ENCODE measurements at places on chromosomes 16 and 17.

DNA sequence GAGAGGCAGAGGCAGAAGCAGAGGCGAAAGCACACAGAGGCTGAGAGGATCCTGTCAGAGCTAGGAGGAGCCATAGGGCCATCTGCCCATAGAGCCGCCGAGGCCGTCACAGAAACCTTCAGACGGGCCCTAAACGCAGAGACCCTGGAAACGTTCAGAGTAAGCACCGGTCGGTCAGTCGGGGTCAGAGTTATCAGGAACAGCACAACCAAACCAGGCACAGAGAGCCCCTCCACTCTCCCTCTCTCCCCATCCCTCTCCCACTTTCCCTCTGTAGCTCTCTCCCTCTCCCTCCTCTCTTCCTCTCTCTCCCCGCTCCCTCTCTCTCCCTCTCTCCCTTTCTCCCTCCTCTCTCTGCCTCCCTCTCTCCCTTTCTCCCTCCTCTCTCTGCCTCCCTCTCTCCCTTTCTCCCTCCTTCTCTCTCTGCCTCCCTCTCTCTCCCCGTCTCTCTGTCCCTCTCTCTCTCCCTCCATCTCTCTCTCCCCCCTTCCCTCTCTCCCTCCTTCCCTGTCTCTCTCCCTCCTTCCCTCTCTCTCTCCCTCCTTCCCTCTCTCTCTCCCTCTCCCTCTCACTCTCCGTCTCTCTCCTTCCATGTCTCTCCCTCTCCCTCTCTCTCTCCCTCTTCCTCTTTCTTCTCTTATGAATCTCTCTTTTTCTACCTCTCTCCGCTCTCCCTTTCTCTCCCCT lies 138.9 kb downstream of the C16orf95 start:
- no peak for DNase-seq

DNA sequence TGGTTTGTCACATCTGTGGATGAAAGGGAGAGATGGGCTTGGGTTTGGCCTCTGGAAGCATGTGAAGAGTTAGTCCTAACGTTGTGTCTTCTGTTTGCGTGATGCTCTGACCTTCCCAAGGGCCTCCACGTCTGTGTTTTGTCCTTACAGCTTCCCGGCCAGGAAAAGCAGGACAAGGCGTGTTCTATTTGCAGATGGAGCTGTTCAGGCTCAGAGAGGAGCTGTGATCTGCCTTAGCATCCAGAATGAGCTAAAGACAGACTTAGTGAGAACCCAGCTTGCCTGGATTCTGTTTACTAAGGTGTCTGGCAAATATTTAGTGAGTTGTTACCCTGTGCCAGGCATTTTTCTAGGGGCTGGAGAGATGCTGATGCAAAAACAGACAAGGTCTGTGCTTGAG lies 282.1 kb downstream of the CBLN1 start:
- no peak for DNase-seq

DNA sequence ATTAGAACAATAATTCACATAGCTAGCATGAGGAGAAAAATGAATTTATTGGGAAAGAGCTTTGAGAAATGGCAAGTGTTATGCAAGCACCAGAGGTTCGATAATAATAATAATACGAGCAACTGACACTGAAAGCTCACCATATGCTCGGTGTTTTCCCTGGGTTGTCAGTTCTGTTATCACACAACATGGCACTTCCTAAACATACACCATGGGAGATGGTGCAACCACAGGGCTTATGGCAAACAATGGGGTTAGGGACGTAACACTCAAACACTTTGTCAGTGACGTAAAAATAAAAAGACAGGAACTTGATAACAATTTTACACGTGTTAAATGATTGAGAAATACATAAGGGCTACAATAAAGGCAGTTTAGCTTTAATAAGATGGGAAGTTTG lies 23.7 kb downstream of the OR1D5 start:
- DNase-seq: no peak

DNA sequence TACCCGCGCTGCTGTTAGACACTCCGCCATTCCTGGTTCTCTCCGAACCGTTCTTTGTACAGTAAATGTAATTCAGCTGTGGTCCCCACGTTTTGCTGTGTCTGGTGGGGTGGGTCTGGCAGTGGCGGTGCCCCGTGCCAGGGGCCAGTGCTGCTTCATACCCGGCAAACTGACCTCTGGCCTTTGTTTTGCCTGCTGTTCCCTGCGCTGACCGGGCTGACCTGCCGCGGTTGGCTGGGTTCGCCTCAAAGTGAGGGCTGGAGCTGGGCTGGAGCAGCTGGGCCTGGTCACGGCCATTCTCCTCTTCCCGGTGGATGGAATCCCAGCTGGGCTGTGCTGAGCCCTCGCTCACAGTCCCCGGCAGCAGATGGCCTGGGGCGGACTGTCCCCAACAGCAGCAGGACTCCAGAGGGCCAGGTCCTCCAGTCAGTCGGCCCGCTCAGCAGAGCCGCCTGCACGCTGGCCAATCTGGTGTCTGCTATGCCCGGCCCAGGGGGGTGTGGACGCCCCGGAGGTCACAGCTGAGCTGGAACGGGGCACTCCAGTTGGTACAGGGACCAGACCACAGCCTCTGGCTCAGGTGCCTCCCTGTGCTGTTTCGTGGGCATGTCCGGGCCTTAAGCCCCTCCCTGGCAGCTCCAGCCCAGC lies 1.5 kb upstream of the WFIKKN1 start:
- no peak for DNase-seq

GRCh38 chr17:15154618-15155017 lies 110.5 kb downstream of the PMP22 start:
- DNase-seq: no peak

DNA sequence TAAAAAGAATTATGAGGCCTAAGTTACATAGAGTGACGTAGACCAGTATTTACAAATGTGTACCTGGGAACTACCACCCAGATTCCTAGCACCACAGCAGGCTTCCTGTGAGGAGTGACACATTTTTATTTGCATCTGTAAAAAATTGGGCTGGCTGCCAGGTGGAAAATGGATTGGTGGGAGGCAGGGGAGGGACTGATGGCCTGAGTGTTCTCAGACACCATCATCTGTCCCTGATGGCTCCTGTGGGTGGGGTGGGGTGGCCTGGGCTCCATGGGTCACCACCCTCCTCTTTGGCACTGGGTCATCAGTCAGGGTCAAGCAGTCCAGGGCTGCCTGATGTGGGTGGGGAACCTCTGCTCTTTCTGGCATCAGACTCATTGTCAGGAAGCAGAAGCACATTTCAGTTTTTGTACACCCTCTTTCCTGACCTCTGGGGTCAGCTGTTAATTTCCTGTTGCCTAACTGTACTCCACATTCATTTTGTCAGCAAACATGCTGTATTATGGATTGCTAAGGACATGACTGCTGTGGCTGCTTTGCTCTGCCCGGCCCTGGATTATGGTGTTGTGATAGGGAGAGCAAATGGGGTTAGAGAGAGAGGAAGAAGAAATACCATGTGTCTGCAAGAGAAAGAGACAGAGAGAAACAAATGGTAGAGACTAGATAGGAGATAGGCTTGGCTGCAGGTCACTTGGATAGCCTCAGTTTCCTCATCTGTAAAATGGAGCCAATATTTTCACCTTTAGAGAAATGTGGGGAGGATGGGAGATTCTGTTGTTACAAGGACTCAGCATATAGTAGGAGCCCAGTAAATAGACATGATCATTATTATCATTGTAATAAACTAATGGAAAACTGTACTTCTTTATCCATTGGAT lies 11.6 kb upstream of the MFAP4 start:
- no peak for DNase-seq

- peak; percentile 64 for DNase-seq
Measured at GRCh38 chr16:85306071-85306792, 194.0 kb upstream of the CIBAR2 start.

- no peak for DNase-seq
Measured at GRCh38 chr17:17613708-17614114, 22.2 kb upstream of the PEMT start.

DNA sequence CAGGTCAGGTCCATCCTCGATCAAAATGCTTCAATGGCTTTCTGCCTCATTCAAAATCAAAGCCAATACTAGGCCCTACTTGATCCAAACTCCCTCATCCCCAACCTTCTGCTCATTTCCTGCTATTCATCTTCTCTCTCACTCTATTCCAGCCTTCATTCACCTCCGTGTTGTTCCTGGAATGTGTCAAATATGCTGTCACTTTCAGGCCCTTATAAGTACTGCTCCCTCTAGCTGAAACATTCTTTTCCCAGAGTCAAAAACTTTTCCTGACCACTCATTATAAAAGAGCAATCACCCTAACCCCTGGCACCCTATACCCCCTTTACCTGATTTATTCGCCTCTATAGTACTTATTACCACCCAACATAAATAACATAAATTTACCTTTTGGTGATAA lies 303.7 kb upstream of the PMFBP1 start:
- DNase-seq: no peak
